ENCODE measurements at places on chromosomes 3 and 15. TPM values are rescaled to one million over a fixed set of nuclear protein-coding genes. Genes with fewer than 3 reads are reported as not detected.
A peak's percentile ranks its signal among the peaks of the same experiment; 100 is the strongest.

GRCh38 chr3:95508124-95508523 lies 1306.3 kb upstream of the EPHA6 start:
- H3K27me3 ChIP-seq, result no peaks in the 10 kb centered on the region
- no peaks in the 10 kb centered on the region for H3K36me3 ChIP-seq
- H3K27ac ChIP-seq, result no peak overlapping the region
- H3K4me3 ChIP-seq, result no peak overlapping the region

DNA sequence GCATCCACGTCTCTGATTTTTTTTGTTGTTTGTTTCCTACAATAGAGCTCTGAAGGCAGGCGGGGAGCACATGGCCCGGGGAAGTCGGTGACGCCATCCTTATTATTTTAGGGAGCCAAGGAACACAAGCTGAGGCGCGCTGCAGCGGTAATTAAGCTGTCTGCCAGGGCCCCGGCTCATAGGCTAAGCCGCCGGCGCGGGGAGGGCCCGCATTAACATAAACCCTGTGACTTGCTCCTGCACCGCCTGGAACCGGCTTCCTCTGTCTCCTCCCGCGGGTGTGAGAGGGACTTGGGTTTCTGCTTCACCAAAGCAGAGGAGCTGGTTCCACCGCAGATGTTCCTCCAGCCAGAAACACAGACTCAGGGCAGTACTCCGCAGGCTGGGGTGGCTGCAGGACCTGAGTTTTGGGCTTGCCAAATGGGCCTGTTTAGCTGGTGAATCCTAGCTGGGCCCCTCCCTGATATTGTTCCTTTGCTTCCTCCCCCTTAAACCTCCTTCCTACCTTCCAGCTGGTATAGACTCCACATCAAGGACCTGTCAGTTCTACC lies 25.3 kb downstream of the ANP32A start:
- H3K4me1 ChIP-seq, result peaks cover 29% of the 10 kb centered on the region
- no peak overlapping the region for H3K4me3 ChIP-seq
- DNase-seq, result peak; percentile 90
- peak overlapping the region; percentile 76 for H3K27ac ChIP-seq

- H3K27ac ChIP-seq, result peak overlapping the region; percentile 69
- DNase-seq, result peak; percentile 30
- peaks cover 29% of the 10 kb centered on the region for H3K4me1 ChIP-seq
Measured at GRCh38 chr3:27360113-27361078, 8.8 kb downstream of the NEK10 start.

- H3K36me3 ChIP-seq, result no peaks in the 10 kb centered on the region
- no peaks in the 10 kb centered on the region for H3K4me1 ChIP-seq
- H3K4me3 ChIP-seq, result no peak overlapping the region
- DNase-seq, result no peak
Measured at GRCh38 chr3:34319881-34320280, 521.5 kb downstream of the PDCD6IP start.

DNA sequence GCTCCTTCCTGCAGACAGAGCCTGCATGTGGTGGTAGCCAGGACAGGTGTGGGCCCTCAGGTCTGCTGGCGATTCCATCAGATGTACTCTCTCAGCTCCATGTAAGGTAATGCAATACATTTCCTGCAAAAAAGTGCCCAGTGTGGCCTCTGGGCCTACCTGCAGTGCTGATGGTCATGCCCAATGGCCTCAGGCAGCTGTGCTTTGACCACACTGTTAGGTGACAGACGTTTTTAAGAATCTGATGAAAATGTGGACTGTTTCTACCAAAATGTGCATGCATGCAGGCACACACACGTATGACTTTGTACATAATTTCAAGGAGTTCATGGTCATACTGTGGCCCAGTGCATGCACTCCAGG lies 152.9 kb downstream of the RAB11A start:
- no peak overlapping the region for H3K27ac ChIP-seq
- no peak overlapping the region for H3K4me3 ChIP-seq

GRCh38 chr3:45178183-45179023 lies 32.2 kb upstream of the CDCP1 start:
- no peak overlapping the region for H3K27ac ChIP-seq
- H3K36me3 ChIP-seq, result no peaks in the 10 kb centered on the region
- no peak overlapping the region for H3K4me3 ChIP-seq
- no peak for DNase-seq
- no peaks in the 10 kb centered on the region for H3K27me3 ChIP-seq

GRCh38 chr3:144164352-144164751 lies 192.7 kb downstream of the DIPK2A start:
- DNase-seq, result no peak
- no peaks in the 10 kb centered on the region for H3K36me3 ChIP-seq
- H3K4me1 ChIP-seq, result no peaks in the 10 kb centered on the region
- no peaks in the 10 kb centered on the region for H3K27me3 ChIP-seq

- H3K27me3 ChIP-seq, result no peaks in the 10 kb centered on the region
- no peaks in the 10 kb centered on the region for H3K4me1 ChIP-seq
- no peak overlapping the region for H3K4me3 ChIP-seq
- H3K27ac ChIP-seq, result no peak overlapping the region
- no peaks in the 10 kb centered on the region for H3K36me3 ChIP-seq
Measured at GRCh38 chr15:92034227-92034626, 180.7 kb downstream of the SLCO3A1 start.

GRCh38 chr3:58645726-58646125 lies 20.8 kb downstream of the FAM3D start:
- H3K27me3 ChIP-seq, result no peaks in the 10 kb centered on the region
- H3K4me3 ChIP-seq, result no peak overlapping the region
- DNase-seq, result no peak
- H3K4me1 ChIP-seq, result peaks cover 12% of the 10 kb centered on the region
- H3K36me3 ChIP-seq, result no peaks in the 10 kb centered on the region

GRCh38 chr3:175338775-175339535 lies 479.8 kb downstream of the NAALADL2 start:
- no peaks in the 10 kb centered on the region for H3K4me1 ChIP-seq
- H3K27me3 ChIP-seq, result no peaks in the 10 kb centered on the region
- no peak overlapping the region for H3K27ac ChIP-seq
- no peaks in the 10 kb centered on the region for H3K36me3 ChIP-seq

GRCh38 chr3:53167418-53168174 lies 6.6 kb downstream of the PRKCD start:
- H3K4me3 ChIP-seq, result no peak overlapping the region
- H3K27me3 ChIP-seq, result no peaks in the 10 kb centered on the region

DNA sequence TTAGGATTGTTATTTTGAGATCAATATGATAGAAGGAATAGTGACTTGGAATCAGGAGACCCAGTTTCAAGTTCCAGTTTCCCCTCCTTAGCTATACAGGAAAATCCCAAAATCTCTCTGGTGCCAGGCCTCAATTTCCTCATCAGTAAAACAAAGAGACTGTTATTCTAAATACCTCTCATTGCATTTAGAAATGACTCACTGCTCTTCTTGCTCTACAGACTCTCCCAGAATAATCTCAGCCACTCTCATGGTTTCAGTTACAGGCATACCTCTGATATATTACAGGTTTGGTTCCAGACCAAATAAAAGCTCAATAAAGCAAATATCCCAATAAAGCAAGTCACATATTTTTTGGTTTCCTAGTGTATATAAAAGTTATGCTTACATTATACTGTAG lies 28.3 kb downstream of the IMPG2 start:
- no peak for DNase-seq
- H3K27ac ChIP-seq, result no peak overlapping the region
- no peaks in the 10 kb centered on the region for H3K36me3 ChIP-seq
- H3K4me1 ChIP-seq, result no peaks in the 10 kb centered on the region
- no peak overlapping the region for H3K4me3 ChIP-seq
- no peaks in the 10 kb centered on the region for H3K27me3 ChIP-seq

- H3K27ac ChIP-seq, result no peak overlapping the region
- H3K4me3 ChIP-seq, result no peak overlapping the region
- DNase-seq, result no peak
- H3K27me3 ChIP-seq, result no peaks in the 10 kb centered on the region
- H3K4me1 ChIP-seq, result no peaks in the 10 kb centered on the region
Measured at GRCh38 chr3:128269796-128270195, 116.5 kb downstream of the EEFSEC start.

DNA sequence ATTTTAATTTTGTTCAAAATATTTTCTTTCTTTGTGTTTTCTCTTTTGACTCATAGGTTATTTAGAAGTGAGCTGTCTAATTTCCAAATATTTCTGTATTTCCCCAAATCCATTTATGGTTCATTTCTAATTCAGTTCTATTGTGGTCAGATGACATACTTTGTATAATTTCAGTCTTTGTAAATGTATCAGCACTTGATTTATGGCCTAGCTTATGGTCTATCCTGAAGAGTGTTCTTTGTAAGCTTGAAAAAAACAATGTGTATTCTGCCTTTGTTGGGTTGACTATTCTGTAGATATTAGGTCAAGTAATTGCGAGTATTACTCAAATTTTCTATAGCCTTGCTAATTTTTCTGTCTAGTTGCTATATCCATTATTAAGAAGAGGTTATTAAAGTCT lies 311.2 kb downstream of the OCA2 start:
- no peak overlapping the region for H3K27ac ChIP-seq
- H3K4me3 ChIP-seq, result no peak overlapping the region
- H3K36me3 ChIP-seq, result no peaks in the 10 kb centered on the region
- no peaks in the 10 kb centered on the region for H3K4me1 ChIP-seq

The ALPK3 gene
- total RNA-seq, result 3.8 TPM

The CHP1 gene
- total RNA-seq, result 818 TPM

The FBXL22 gene
- total RNA-seq, result 28.1 TPM

The PCLAF gene
- total RNA-seq, result not detected

The TRH gene
- not detected for total RNA-seq

The CCDC39 gene
- not detected for total RNA-seq

The GOLGA6B gene
- not detected for total RNA-seq
